Stimulated activated CD8-positive, alpha-beta memory T cell treated with anti-CD3 and anti-CD28 coated beads, Interleukin-15, amount 100 ng/mL, for 1 hour (primary cell): ENCODE measurements at places on chromosomes 2 and 18.

- no peak for DNase-seq
Observed at GRCh38 chr18:57981308-57982028, 62.6 kb upstream of the NEDD4L start.

- no peak for DNase-seq
Observed at GRCh38 chr18:77088963-77089722, 43.4 kb downstream of the MBP start.

DNA sequence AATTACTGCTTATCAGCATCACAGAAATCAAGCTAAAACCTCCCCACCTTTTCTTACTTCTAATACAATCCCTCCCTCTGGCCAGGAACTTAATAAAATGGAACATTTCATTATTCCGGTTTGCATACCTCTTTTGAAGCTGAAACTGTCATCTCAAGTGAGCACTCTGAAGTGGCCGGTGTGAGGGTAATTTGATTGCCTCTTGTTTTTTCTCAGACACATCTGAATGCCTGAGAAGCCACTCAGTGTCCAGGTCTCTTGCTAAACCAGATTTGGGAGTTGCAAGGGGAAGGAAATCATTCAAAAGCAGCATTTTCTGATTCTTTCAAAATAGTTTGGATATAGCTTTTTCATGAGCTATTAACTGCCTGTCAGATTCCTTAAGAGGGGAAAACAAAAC is 190.3 kb downstream of the C1D start:
- no peak for DNase-seq

GRCh38 chr2:67576991-67577390 is 179.9 kb downstream of the ETAA1 start:
- no peak for DNase-seq

GRCh38 chr2:111986116-111986900 is 68.8 kb upstream of the TMEM87B start:
- no peak for DNase-seq
